ENCODE measurements at places on chromosomes 1 and 21. TPM values are rescaled to one million over a fixed set of nuclear protein-coding genes. Genes with fewer than 3 reads are reported as not detected.

Gene HAO2
- total RNA-seq, result not detected

Gene DEPDC1
- 12.2 TPM for total RNA-seq

Gene LCE5A
- total RNA-seq, result not detected

Gene RGS21
- total RNA-seq, result not detected

Gene PIK3R3
- total RNA-seq, result 1.1 TPM

Gene CDA
- total RNA-seq, result 32.1 TPM

Gene ADAMTS1
- total RNA-seq, result 0.16 TPM

Gene PRRX1
- total RNA-seq, result not detected

Gene HRNR
- total RNA-seq, result not detected
